ENCODE measurements at places on chromosomes 5 and 9.

DNA sequence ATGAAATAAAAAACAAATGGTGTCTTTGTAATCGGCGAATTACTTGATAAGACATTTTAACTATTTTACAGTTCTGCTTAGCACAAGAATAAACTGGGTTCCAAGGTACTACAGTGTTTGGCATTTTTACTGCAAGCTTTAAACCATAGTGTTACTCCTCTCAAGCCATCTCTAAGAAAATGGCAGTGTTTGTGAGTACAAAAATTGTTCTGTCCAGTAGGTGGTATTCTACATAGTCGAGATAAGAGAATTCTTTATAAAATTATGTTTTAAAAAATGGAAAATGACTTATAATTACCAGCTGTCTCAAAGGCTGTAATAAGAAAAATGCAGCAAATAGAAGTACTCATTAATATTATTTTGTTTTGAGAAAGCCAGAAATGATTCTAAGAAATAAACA is 3.2 kb downstream of the SMIM15 start:
- no peak for DNase-seq

GRCh38 chr5:35543408-35543807 is 74.3 kb upstream of the SPEF2 start:
- no peak for DNase-seq

DNA sequence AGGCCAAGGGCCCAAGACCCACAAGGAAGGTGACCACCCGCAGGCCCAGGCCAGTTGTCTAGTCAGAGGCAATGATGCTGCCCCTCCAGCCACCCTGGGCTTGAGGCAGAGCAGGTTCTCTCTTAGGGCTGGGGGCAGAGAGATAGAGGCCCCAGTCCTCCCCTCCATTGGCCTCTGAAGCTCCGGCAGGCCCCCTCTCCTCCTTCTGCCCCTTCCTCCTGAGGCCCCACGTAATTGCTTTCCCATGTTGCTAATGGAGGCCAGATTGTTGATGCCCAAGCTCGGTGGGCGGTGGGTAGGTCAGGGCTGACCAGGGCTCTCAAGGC is 26.6 kb upstream of the ENHO start:
- no peak for DNase-seq

- no peak for DNase-seq
These were observed 324.0 kb downstream of the NDUFS4 start for GRCh38 chr5:53884417-53884816.

DNA sequence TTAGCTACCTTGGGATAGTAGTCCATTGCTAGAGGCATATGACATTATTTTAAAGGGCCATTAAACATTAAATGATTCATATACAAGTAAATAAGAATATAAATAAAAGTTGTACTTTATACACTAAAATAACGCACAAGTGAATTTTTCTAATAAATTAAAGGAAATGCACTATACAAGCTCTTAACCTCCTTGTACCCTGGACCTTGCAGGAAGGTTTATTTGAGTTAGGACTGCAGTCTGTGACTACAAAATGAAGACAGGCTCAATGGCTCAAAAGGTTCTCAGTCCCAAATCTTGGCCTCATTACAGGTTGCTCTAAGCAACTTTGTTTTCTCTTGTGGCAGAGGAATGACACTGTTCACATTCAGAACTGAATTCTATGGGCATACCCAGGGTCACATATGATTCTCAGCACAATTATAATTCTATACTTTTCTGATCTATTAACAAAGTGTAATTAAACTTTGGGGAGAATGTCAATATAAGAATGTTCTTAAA is 34.4 kb downstream of the FEM1C start:
- DNase-seq, result no peak

DNA sequence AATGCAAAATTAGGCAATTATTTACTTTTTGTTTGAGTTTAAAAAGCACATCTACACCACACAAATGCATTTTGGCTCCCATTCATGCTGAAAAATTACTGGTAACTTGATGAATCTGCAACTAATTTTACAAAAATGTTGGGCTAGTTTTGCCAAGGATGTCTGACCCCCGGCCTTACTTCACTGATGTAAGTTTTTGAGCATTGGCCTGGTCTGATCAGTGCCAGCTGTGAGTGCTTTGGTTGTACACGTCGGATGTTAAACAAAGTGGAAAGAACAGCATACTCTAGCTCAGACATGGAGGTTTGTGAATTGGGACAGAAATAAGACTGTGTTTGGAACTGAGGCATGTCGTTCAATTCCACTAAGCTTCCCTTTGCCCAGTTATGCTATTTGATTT is 1044.2 kb downstream of the TLE4 start:
- DNase-seq, result no peak

GRCh38 chr5:132385326-132386105 is 16.0 kb downstream of the SLC22A5 start:
- peak; percentile 36 for DNase-seq

DNA sequence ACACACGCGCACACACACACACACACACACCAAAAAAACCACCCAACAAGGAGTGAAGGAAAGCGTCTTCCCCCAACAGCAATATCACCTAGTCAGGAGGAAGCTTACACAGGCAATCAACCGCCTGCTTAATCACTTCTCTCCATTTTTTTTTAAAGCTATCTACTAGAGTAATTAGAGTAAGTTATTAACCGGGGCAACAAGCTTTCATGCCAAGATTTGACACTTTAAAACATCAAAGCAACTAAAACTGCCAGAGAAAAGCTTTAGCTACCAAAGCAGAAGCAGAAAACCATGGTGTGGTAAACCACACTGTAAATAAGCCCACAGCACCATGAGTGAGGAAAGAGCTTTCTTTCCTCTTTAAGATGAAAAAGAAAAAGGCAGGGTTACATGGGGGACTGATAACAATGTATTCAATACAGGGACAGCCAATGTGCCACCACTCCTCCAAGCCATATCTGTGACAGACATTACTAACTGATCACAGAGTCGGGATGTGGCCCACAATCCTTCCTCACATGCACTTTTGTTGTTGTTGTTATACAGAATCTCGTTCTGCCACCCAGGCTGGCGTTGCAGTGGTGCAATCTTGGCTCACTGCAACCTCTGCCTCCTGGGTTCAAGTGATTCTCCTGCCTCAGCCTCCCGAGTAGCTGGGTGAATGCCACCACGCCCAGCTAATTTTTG is 282.1 kb downstream of the CRB2 start:
- DNase-seq, result no peak

GRCh38 chr5:147369742-147370374 is 135.0 kb downstream of the STK32A start:
- no peak for DNase-seq

DNA sequence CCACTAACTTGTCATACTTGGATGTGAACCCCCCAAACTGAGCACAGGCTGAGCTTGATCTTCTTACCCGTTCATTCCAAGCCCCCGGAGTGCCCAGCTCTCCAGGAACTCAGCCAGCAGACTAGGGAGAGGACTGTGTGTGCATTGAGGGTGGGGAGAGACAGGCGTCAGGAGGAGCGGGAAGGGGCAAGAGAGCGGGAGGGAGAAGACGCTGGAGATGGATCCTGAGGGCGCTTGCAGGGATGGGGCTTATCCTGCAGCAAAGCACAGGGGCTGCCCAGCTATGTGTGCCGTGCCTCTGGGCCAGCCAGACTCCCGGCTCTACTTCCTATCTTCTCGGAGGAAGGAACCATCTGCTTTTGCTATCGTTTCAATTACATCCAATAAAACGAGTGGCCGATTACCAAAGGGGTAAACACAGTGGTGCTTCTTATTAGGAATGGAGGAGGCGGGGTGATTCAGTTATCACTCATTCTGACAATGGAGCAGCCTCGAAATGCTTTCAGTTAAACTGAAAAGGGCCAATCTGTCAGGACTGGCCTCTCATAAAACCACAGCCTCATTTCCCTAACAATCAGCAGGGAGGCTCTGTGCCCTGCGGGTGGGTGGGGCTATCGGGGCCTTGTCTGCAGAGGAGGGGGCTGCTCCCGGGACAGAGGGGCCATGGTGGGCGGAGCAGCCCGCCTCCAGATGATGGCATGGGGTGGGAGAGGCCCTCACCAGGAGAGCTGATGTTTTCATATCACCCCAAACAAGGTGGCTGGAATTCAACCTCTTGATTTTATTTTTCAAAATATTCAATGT is 168.2 kb downstream of the DAB2IP start:
- no peak for DNase-seq

- DNase-seq, result no peak
These were observed 346.5 kb upstream of the MEF2C start for GRCh38 chr5:89229331-89230070.

GRCh38 chr9:79357616-79358015 is 214.1 kb upstream of the TLE4 start:
- no peak for DNase-seq

DNA sequence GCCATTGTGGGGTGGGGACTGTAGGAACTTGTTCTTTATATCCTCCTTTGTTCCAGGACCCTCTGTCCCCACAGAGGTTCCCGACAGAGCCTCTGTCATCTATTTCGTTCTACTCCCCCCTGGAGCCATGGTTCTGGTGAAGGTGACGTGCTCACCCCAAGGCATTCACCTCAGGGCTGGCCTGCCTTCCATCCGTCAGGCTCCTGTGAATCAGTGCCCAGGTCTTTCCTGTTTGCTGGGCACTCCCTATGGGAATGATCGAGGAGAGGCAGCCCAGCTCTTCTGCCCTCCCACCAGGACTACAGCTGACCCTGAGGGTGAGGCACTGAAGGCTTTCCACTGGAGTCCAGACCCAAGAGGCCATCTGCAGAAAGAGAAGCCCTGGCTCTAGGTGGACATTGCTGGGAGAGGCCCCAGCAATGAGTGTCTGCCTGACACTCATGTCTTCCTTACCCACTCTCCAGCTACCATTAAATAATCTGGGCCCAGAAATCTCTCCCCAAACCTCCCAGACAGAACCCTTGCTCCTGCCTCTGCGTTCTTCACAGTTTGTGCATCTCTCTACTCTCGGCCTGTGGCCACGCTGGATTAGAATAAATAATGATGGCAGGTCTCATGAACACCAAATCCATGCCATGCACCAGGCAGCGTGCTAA is 214.2 kb downstream of the FSTL4 start:
- DNase-seq, result no peak

DNA sequence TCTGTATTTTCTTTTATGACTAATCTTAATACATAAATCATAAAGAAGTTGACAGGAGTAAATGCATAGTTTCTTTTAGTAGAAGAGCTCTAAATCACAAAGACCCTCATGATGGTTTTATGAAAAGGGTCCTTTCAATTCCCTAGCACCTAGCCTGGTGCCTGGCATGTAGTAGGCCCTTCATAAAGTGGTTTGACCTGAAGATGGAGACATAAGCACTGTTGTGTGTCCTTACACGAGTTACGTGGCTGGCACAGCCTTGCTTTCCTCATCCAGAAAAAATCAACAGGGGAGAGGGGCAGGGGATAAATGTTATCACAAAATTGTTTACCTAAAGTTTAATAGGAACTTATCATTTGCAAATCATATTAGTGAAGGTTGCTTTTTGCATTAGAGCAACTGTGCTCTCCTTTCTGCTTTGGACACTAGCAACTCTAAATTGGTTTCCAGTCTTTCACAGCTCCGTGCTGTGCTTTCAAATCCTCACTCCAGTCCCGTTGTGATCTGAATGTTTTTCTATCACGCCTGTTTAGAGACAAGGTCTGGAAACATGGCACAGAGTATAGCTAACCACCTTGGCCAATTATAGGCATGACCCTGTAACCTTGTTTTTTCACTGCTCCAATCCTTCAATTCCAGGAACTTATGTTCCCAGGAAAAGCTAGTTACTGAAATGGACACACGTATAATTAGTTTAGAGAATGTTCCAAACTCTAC is 55.7 kb downstream of the ARL15 start:
- no peak for DNase-seq

DNA sequence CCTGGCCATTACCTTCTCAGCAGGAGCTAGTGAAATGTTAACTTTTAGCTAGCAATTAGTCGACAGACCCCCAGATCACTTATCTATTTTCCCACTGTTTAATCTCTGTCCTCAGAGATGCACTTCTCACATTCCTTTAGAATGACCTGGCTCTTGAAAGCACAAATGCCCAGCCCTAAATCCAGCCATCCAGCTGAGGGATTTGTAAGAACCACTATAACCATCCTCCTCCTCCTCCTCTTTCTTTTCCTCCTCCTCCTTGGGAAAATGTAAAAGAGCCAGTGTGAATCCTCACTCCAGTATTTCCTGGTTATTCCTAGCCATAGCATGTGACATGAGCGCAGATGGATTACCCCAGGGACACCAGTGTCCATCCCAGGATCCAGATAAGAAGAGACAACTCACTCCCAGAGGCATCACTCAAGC is 124.3 kb downstream of the ENC1 start:
- no peak for DNase-seq

- no peak for DNase-seq
These were observed 155.1 kb downstream of the AGTPBP1 start for GRCh38 chr9:85586684-85587083.

GRCh38 chr9:35948901-35949318 is 9.0 kb downstream of the OR2S2 start:
- no peak for DNase-seq

DNA sequence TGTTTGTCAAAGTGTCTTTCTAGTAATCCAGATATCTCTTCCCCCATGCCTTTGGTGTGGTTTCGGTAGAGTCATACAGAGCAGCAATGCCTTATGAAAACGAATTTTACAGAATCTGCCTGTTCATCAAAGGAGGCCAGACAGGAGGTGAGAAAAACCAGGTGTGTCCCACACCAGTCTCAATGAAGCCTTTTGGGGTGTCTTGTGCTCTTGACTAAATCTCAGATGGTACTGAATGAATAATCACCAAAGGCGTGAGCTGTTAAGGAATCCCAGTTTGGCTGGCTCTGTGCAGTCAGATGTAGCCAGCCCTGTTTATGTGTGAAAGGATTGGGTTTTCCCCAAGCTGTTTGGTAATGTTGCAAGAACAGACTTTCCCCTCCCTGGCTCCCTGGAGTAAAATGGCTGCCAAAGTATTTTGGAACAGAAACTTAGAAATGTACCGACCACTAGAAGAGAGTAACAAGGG is 70.8 kb upstream of the CDKN2B start:
- DNase-seq, result peak; percentile 6

- no peak for DNase-seq
These were observed 617.3 kb upstream of the ST8SIA4 start for GRCh38 chr5:101520417-101520816.

DNA sequence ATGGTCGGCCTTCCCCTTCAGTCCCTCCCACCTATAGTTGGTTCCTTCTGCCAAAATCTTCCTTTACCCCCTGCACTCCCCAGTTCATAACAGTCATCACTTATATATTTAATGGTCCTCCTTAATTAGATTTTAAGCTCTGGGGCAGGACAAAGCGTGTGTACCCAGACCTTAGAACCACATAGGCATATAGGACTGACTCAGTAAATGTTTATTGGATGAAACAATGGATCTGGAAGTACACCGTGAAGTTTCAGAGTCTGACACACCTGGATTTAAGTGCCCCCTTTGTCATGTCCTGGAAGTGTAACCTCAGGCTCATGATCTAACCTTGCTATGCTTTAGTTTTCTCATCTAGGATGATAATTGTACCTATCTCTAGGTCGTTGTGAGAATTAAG is 32.0 kb downstream of the STARD4 start:
- DNase-seq, result no peak

Measured in stimulated activated CD8-positive, alpha-beta memory T cell treated with anti-CD3 and anti-CD28 coated beads, Interleukin-7, amount 100 ng/mL, for 48 hours (primary cell).